ENCODE measurements at places on chromosomes 2 and 18. TPM values are rescaled to one million over a fixed set of nuclear protein-coding genes. Genes with fewer than 3 reads are reported as not detected.

TAF4B gene
- polyA plus RNA-seq: 0.92 TPM

NETO1 gene
- not detected for polyA plus RNA-seq

DNAJC5G gene
- polyA plus RNA-seq: not detected

CRYBA2 gene
- polyA plus RNA-seq: not detected

TTC39C gene
- 4.3 TPM for polyA plus RNA-seq

FAM161A gene
- polyA plus RNA-seq: 0.11 TPM

SLC9A4 gene
- not detected for polyA plus RNA-seq

MALL gene
- 0.12 TPM for polyA plus RNA-seq

DNA sequence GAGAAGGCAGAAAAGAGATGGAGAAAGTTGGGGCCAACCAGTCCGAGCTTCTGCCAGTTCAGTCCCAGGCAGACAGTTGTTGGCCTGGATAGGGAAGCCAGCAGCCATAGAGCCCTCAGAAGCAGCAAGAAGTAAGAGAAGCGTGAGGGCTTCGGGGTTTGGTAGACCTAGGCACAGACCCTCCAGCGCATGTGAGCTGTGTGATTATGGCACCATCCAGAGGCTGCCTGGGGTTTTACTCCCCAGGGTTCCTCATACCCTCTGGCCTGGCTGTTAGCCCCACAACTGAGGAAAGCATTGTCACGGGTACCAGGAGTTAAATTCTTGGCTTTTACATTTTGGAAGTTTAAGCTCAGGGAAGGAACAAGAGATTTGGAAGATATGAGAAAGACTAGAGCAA lies 93.7 kb upstream of the RAB6C start:
- no peaks in the 10 kb centered on the region for H3K36me3 ChIP-seq
- no peak for DNase-seq
- no peak overlapping the region for H3K4me3 ChIP-seq
- H3K4me1 ChIP-seq: no peaks in the 10 kb centered on the region
- H3K27me3 ChIP-seq: no peaks in the 10 kb centered on the region

DNA sequence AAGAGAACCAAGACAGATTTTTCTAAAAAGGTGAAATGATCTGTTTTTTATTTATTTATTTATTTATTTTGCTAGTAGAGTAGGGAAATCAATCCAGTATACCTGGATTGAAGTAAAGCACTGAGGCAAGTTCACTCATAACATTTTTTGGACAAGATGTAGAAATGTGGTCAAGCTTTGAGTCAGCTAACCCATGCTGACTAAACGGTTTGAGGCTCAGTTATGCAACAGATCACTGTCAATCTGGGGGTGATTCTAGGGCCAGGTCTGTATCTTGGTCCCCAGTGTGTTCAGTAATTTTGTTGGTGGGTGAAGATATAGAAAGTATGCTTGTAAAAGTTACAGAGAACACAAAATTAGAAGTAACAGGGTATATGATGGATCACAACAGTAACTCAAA lies 60.2 kb downstream of the RMDN2 start:
- H3K4me3 ChIP-seq: no peak overlapping the region
- no peaks in the 10 kb centered on the region for H3K36me3 ChIP-seq
- no peak overlapping the region for H3K27ac ChIP-seq
- peaks cover 19% of the 10 kb centered on the region for H3K4me1 ChIP-seq
- DNase-seq: peak; percentile 72
- H3K27me3 ChIP-seq: no peaks in the 10 kb centered on the region

- no peak for DNase-seq
- no peak overlapping the region for H3K27ac ChIP-seq
- H3K36me3 ChIP-seq: no peaks in the 10 kb centered on the region
- H3K4me1 ChIP-seq: no peaks in the 10 kb centered on the region
- H3K4me3 ChIP-seq: no peak overlapping the region
Observed at GRCh38 chr2:11407413-11407812, 58.5 kb downstream of the E2F6 start.

DNA sequence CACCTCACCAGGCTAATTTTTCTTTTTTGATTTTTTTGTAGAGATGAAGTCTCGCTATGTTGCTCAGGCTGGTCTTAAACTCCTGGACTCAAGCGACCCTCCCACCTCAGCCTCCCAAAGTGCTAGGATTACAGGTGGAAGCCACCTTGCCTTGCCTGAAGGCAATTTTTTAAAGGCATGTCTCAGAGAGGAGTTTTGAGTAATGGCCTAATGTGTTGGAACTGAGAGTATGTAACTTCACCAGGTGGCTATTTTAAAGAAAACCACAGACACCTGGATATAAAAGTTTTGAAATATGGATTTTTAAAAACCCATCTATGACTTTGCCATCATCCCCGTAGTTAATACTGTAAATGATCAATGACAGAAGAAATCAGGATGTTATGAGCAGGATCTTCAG lies 119.8 kb upstream of the ATP8B1 start:
- H3K36me3 ChIP-seq: no peaks in the 10 kb centered on the region
- no peak overlapping the region for H3K4me3 ChIP-seq
- no peaks in the 10 kb centered on the region for H3K4me1 ChIP-seq
- DNase-seq: no peak

GRCh38 chr18:9906481-9906880 lies 7.3 kb upstream of the VAPA start:
- H3K27me3 ChIP-seq: no peaks in the 10 kb centered on the region
- peaks cover 16% of the 10 kb centered on the region for H3K4me1 ChIP-seq
- DNase-seq: no peak
- H3K27ac ChIP-seq: no peak overlapping the region
- no peaks in the 10 kb centered on the region for H3K36me3 ChIP-seq

DNA sequence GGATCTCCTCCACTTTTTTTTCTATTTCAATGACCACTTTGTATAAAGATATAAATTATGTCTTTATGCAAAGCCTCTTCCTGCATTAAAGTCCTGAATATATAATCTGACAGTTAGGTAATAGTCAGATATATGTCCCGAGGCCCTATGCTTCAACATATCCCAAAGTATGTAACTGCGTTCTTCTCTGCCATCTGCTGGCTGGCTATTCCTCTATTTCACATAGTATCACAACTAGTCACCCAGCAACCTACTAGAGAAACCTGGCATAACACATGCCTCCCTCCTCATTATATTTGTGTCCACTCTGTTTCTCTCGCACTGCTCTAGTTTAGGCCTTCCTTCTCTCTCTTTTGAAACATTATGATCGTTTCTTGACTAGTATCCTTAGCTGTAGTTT lies 640.8 kb downstream of the DPP10 start:
- no peak for DNase-seq
- H3K27ac ChIP-seq: no peak overlapping the region
- H3K4me1 ChIP-seq: no peaks in the 10 kb centered on the region
- H3K27me3 ChIP-seq: no peaks in the 10 kb centered on the region

GRCh38 chr2:197925204-197925603 lies 120.8 kb downstream of the PLCL1 start:
- H3K36me3 ChIP-seq: no peaks in the 10 kb centered on the region
- no peaks in the 10 kb centered on the region for H3K27me3 ChIP-seq
- no peak overlapping the region for H3K27ac ChIP-seq
- H3K4me1 ChIP-seq: no peaks in the 10 kb centered on the region
- no peak for DNase-seq
- H3K4me3 ChIP-seq: no peak overlapping the region

- no peak for DNase-seq
- H3K4me1 ChIP-seq: no peaks in the 10 kb centered on the region
- H3K27me3 ChIP-seq: no peaks in the 10 kb centered on the region
- H3K36me3 ChIP-seq: no peaks in the 10 kb centered on the region
- H3K4me3 ChIP-seq: no peak overlapping the region
- no peak overlapping the region for H3K27ac ChIP-seq
Observed at GRCh38 chr2:75790121-75790813, 79.6 kb upstream of the GCFC2 start.

DNA sequence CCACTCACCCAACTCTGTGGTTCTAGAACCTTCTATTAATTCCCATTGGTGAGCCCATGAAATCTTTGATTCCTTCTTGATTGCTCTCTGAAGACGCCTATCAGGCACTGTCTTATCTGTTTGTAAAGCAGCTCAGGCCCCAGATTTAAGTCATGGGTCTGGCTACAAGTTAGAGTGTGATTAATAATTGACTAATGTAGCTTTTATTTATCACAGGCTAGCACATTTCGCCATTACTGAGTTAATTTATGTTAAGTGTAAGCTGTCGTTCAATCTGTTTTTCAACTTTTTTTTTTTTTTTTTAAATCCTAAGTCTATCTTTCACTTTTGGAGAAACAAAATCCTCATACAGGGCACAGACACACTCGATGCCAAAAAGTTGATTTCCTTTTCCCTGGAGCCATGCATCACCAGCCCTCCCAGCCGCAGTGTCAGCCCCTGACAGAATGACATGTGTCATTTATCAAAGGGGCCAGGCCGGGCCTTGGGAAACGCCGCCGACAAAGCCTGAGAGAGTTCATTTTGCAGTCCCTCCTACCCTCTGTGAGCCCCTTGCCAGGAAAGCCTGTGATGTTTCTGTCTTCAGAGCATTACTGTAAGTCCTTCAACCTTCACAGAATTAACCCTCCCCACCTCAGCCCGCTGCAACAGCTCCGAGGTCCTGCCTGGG lies 15.8 kb downstream of the TSHZ1 start:
- H3K4me3 ChIP-seq: no peak overlapping the region
- no peak for DNase-seq

GRCh38 chr2:40097691-40098385 lies 318.8 kb upstream of the THUMPD2 start:
- H3K4me3 ChIP-seq: no peak overlapping the region
- no peak for DNase-seq
- no peaks in the 10 kb centered on the region for H3K4me1 ChIP-seq
- no peak overlapping the region for H3K27ac ChIP-seq

DNA sequence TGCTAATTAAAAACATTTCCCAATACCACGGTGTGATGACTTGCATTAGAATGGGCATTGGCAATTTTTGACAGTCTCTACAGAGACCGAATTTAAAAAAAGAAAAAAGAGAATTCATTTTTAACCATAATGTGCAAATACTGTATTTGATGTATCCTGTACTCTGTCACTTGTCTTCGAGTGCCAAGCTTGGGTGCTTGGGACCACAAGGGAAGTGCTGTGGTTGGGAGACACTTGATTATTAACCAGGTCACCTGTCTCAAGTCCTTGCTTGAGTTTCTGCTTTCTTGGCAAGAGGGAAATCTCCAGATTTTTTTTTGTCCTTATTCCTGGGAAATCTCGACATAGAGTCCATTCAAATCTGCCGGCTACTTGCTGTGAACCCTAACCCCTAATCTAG lies 209.0 kb downstream of the MC4R start:
- no peak overlapping the region for H3K27ac ChIP-seq
- H3K4me1 ChIP-seq: no peaks in the 10 kb centered on the region
- no peaks in the 10 kb centered on the region for H3K36me3 ChIP-seq

- H3K27ac ChIP-seq: no peak overlapping the region
- no peak for DNase-seq
- no peaks in the 10 kb centered on the region for H3K27me3 ChIP-seq
- H3K4me3 ChIP-seq: no peak overlapping the region
- H3K36me3 ChIP-seq: peaks cover 4% of the 10 kb centered on the region
Observed at GRCh38 chr2:28055325-28055970, 164.9 kb downstream of the BABAM2 start.

- H3K27me3 ChIP-seq: no peaks in the 10 kb centered on the region
- peaks cover 23% of the 10 kb centered on the region for H3K36me3 ChIP-seq
- H3K4me3 ChIP-seq: no peak overlapping the region
- H3K27ac ChIP-seq: peak overlapping the region; percentile 79
- peaks cover 44% of the 10 kb centered on the region for H3K4me1 ChIP-seq
Observed at GRCh38 chr2:98515250-98515991, 70.8 kb downstream of the INPP4A start.

DNA sequence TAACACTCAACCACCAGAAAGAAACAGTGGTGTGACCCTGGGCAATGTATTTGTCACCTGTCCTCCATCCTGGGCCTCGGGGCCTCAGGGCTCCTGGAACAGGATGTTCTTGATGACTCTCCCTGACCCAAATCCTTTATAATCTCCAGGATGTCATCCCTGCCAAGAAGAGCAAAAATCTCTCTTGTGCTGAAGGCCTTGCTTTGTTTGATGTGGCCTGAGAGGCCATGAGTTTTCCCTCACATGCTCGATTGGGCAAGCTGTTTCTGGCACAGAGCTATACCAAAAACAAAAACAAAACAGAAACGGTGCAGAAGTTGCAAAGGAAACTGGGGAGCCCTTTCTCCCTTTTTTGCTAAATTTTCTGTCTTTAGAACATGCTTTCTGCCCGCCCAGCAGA lies 35.7 kb upstream of the ST3GAL5 start:
- H3K36me3 ChIP-seq: no peaks in the 10 kb centered on the region
- no peaks in the 10 kb centered on the region for H3K27me3 ChIP-seq
- H3K4me1 ChIP-seq: no peaks in the 10 kb centered on the region
- no peak for DNase-seq

GRCh38 chr2:6578416-6578815 lies 287.3 kb downstream of the CMPK2 start:
- H3K27ac ChIP-seq: no peak overlapping the region
- no peaks in the 10 kb centered on the region for H3K4me1 ChIP-seq
- H3K4me3 ChIP-seq: no peak overlapping the region
- no peaks in the 10 kb centered on the region for H3K27me3 ChIP-seq
- H3K36me3 ChIP-seq: no peaks in the 10 kb centered on the region

DNA sequence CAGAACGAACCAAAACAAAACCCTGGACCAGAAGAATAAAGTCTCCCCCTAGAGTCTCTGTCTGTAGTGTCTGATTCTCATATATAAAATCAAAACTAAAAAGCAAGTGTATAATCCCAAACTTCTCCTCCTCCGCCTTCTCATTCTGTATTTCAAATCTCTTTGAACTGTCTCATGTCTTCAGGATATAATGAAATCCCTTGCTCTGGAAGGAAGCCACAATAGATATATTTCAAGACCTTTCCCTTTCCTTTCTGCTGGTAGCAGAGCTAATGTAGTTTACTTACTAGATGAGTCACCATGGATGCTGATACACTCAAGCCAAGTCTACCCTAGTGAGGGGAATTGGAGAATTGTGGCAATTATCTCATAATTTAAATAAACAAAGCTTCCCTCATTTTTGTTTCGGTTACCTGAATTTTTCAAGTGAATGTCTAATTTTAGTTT lies 33.5 kb upstream of the CCDC93 start:
- H3K36me3 ChIP-seq: no peaks in the 10 kb centered on the region
- no peaks in the 10 kb centered on the region for H3K27me3 ChIP-seq
- no peak overlapping the region for H3K27ac ChIP-seq
- H3K4me1 ChIP-seq: peaks cover 25% of the 10 kb centered on the region
- DNase-seq: no peak

- H3K36me3 ChIP-seq: no peaks in the 10 kb centered on the region
- peaks cover 3% of the 10 kb centered on the region for H3K27me3 ChIP-seq
- no peak for DNase-seq
- no peak overlapping the region for H3K27ac ChIP-seq
- H3K4me1 ChIP-seq: no peaks in the 10 kb centered on the region
- no peak overlapping the region for H3K4me3 ChIP-seq
Observed at GRCh38 chr18:58870130-58870529, 5.5 kb downstream of the ZNF532 start.

- H3K27ac ChIP-seq: peak overlapping the region; percentile 46
- H3K27me3 ChIP-seq: no peaks in the 10 kb centered on the region
- no peak overlapping the region for H3K4me3 ChIP-seq
- H3K36me3 ChIP-seq: peaks cover 8% of the 10 kb centered on the region
- peaks cover 12% of the 10 kb centered on the region for H3K4me1 ChIP-seq
- DNase-seq: peak; percentile 47
Observed at GRCh38 chr2:98654699-98655495, 46.5 kb downstream of the UNC50 start.

- no peaks in the 10 kb centered on the region for H3K4me1 ChIP-seq
- no peaks in the 10 kb centered on the region for H3K36me3 ChIP-seq
- no peak for DNase-seq
- H3K4me3 ChIP-seq: no peak overlapping the region
Observed at GRCh38 chr2:157931542-157931941, 55.4 kb upstream of the ACVR1 start.
